Stimulated activated CD8-positive, alpha-beta memory T cell treated with anti-CD3 and anti-CD28 coated beads, Interleukin-15, amount 100 ng/mL, for 1 hour (primary cell): ENCODE measurements at places on chromosomes 7 and 10.

- DNase-seq, result no peak
Measured at GRCh38 chr10:95648138-95648537, 8.4 kb downstream of the ALDH18A1 start.

- DNase-seq, result no peak
Measured at GRCh38 chr10:10141782-10142382, 875.8 kb upstream of the CELF2 start.

GRCh38 chr10:121796342-121796741 lies 131.5 kb downstream of the ATE1 start:
- no peak for DNase-seq

GRCh38 chr10:92696606-92697383 lies 7.0 kb downstream of the HHEX start:
- DNase-seq, result no peak

- no peak for DNase-seq
Measured at GRCh38 chr7:87878208-87878735, 2.0 kb downstream of the DBF4 start.

- DNase-seq, result no peak
Measured at GRCh38 chr10:80144067-80144695, 11.7 kb downstream of the PLAC9 start.

DNA sequence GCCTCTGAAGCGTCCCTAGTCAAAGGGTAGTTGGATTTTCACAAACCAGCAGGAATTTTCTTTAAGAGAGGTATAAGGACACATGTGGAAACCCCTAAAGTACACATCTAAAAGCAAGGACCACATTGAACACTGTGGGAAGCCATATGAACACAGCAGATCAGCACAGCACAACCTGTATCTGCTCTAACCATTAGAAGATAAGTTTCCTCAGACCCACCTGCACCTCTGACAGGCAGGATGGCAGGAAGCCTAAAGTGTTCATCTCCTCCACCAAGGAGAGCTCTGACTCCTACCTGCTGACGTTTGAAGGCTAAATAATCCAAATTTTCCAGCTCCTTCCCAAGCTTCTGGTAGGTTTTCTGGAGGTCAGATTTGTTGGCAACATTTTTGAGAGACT lies 174.4 kb downstream of the CTNNA3 start:
- DNase-seq, result no peak

DNA sequence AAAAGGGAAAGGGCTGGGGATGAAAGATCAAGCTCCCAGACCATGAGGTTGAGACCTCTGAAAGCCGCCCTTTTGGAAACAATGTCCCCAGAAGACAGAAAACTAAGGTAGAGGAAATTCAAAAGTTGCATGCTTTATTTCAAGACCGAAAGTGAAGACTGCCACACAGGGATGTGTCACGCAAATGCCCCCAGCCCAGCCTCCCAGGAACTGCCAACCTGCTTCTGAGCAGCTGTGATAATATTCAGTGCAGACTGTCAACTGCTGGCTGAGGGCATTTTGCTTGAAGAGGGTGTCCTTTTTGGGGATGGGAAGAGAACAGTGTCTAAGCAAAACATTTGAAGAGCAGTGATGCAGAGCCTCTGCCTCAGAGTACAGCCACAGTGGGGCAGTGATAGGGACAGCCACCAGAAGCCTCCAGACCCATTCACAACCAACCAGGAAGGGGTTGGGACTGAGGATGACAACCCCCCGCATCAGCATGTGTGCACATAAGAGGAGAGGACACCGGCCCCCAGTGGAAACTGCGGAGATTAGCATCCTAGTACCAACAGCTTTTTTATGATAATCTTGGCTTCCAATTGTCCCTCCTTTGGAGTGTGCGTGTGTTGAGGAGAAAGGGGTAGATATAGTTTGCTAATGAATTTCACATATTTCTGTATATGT lies 34.7 kb upstream of the NFE2L3 start:
- no peak for DNase-seq

GRCh38 chr7:4665661-4666060 lies 16.4 kb upstream of the FOXK1 start:
- DNase-seq, result no peak

DNA sequence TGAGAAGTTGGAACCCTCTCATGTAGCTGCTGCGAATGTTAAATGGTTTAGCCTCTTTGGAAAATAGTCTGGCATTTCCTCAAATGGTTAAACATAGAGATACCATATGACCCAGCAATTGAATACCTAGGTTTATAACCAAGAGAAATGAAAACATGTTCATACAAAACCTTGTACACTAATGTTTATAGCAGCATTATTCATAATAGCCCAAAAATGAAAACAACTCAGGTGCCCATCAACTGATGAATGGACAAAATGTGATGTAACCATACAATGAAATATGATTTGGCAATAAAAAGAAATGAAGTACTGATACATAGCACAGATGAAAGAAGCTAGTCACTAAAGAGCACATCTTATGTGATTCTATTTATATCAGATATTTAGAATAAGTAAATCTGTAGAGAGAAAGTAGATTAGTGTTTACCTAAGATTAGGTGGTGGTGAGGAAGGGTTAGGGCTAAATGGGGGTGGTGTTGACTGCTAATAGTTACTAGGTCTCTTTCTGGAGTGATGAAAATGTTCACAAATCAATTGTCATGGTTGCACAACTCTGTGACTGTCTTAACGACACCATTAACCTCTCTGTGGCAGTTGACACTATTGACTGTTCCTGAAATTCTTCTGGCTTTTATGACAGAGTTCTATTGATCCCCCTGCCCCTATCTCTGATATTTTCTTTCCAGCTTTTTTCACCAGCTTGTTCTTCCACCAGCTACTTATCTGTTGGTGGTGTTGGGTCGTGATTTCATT lies 35.2 kb downstream of the VCL start:
- no peak for DNase-seq

GRCh38 chr7:37920305-37920848 lies at the start of gene EPDR1:
EPDR1 (plus strand) TSS chr7:37920640; CDS start chr7:37920940, 300 bp downstream.
- DNase-seq, result no peak

DNA sequence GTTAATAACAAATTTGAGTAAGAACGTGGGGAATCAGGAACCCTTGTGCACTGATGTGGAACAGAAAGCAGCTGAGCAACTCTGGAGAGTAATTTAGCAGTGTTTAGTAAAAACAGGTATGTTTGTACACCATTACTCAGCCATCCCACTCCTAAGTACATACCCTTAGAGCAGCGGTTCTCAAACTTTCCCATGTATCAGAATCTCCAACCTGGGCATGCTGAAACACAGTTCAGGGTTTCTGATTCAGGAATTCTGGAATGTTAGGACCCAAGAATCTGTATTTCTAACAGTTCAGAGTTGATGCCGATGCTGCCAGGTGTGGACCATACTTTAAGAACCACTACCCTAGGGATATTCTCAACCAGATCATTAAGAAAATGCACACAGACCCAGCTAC lies 5.1 kb downstream of the SGMS1 start:
- no peak for DNase-seq

DNA sequence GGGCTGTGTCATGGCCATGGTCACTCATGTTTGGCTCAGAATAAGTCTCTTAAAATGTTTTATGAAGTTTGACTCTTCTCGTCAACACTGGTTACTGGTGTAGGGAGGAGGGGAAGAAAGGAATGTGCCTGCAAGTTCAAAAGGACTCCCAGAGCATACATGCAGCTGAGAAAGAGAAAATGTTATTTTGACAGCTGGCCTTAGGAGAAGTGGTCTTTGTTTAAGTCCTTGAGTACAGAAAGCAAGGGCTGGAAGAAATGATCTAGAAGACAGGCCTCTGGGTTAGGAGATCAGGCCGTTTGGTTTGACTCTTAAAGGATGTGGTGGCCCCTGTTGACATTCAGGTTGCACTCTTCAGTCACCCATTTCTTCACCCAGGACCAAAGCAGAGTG lies 245.5 kb downstream of the REEP3 start:
- no peak for DNase-seq

- DNase-seq, result no peak
Measured at GRCh38 chr7:45085619-45086200, 3.1 kb downstream of the NACAD start.

DNA sequence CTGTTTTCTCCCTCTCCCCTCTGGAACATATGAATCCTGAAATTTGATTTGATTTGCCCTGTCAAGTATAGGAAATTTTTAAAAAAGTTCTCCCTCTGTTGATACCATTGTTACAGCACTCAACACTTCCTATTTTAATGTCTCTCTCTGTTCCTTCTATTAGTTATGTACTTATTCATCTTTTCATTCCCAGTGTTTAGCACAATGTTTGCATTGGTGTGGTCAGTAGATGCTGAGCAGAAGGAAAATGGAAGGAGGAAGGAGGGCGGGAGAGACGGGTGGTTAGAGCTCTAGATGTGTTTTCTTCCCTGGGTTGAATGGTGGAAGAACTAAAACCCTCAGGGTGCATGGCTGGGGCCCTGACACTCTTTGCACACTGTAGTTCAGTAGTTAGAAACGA lies 79.5 kb downstream of the WNT2 start:
- DNase-seq, result no peak

DNA sequence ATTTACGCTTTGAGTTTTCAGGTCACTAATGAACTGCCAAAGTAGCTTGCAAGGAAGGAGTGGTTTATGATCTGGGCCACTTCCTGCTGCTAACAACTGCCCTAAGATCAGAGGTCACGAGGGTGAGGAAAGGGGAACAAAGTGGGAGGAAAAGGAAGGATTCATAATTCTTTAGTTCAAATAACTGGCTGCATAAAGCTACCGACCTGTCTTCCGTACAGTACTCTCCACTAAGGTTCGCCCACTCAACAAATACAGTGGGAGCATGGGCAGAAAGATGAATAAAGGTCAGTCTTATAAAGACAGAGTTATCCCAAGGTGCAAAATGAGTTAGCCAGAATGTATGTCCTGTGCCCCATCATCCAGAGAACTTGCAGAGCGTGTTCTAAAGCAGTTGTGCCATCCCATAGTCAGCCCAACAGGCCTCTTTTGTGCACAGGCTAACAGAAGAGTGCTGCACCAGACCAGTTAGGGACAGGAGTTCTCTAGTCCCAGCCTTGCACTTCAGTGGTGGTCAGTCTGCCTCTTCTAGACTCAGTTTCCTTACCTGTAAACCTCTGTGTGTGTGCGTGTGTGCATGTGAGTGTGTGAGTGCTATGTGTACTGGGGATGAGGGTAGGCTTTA lies 65.9 kb downstream of the CREB3L2 start:
- no peak for DNase-seq

- DNase-seq, result no peak
Measured at GRCh38 chr10:124074501-124075109, 18.8 kb downstream of the CHST15 start.

GRCh38 chr10:29947701-29948060 lies 111.7 kb downstream of the JCAD start:
- no peak for DNase-seq

DNA sequence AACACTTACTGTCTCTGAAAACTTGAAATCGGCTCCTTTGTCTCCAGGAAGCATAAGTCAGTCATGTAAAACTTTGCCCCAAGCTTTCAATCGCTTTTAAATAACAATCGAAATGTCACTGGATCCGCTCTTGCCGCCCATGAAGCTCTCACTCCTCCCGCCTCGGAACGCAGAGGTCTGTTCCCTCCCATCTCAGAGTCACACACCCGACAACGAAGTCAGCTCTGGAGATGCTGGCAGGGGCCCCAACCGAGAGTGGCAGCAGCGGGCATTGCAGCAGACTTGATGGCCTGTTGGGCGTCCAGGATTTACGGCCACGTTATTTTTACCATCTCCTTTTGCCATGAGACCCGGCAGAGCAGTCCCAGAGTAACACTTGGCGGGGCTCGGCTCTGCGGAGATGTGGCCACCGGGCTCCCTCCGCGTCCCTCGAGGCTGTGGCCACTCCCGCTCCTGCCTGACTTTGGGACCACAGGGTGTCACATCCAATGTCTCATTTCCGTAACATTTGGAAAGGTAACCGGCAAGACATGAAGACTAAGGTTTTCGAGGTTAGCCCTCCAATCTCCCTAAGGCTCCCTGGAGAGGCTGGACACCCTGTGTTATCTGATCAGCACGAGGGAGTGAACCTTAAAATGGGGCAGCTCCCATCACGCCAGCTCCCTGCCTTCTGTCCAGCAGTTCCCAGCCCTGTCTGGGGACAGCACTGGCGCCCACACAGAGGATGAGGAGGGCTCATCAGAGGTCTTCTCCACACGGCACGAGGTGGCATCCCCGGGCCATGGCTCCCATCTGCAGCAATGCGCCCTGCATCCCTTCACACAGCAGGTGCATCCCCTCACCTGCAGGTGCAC lies 62.8 kb upstream of the ADGRA1 start:
- DNase-seq, result no peak

DNA sequence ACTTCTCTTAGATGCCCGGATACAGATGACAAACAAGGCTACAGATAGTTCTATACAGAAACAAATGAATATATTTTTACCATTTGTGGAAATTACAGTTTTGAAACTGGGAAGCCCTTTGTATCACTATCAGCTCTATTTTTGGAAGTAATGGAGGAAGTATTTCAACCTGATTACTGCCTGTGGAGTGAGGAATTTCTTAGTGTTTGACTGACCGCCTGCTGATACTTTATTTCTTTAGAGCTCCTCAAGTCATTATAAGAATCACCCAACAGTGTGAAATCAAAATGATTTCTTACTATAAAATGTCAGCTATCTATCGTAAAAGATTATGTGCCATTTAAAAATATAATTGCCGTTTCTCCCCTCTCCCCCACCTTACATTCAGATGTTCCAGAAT lies 290.9 kb downstream of the SDK1 start:
- DNase-seq, result no peak

DNA sequence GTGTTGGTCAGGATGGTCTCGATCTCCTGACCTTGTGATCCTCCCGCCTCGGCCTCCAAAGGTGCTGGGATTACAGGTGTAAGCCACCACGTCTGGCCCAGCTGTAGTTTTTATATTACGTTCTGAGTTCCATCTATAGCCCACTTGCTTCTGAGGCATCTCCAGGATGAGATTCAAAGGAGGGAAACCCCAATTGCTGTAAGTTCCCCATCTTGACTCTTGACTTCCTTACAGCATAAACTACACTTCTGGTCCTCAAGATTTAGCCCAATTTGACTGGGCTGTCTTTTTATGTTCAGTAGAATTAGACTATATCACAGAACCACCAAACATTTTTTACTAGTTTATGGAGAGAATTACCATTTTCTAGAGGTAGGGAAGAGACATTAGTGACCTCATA lies 44.3 kb downstream of the CCM2 start:
- DNase-seq, result no peak

- DNase-seq, result no peak
Measured at GRCh38 chr7:84629216-84629615, 434.6 kb upstream of the SEMA3A start.

GRCh38 chr7:70349031-70349430 lies 750.8 kb downstream of the AUTS2 start:
- DNase-seq, result no peak
